AG04449 (cell line): ENCODE measurements at places on chromosomes 1 and 21.

DNA sequence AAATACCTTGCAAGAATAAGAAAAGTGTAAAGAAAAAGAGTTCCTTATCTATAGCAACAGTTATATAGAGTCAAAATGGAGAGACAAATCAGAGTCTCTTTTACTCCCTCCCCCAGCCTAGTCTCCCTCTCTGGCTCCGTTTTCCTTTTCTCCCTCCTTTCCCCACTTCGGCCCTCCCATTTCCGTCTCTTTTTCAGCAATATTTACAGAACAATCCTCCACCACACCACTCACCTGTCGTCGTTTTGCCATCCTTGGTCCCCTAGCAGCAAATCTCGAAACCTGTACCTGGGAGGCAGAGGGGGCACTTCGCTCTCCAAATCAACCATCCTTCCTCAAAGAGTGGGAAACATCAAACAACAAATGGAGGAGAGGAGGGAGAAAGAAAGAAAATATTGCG lies 259 bp downstream of the KCNT2 start:
- DNase-seq = no peak

DNA sequence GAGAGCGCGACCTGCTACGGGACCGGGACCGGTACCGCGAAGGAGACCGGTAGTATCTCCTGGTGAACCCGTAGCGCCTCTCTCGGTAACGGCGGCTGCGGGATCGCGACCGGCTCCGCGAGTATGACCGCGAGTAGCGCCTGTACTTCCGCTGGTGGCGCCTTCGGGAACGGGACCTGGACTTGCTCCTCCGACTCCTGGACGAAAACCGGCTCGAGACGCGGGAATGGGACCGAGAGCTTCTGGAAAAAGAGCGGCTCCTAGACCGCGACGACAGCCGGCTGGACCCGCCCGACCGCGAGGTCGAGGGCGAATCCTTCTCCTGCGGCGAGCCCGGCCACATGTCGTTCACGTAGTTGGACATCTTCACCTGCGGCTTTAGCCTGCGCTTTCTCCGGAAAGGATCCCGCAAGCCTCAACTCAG lies 642 bp downstream of the RSRP1 start:
- DNase-seq = no peak

GRCh38 chr1:92817986-92818764 lies 13.7 kb upstream of the RPL5 start:
- DNase-seq = no peak

DNA sequence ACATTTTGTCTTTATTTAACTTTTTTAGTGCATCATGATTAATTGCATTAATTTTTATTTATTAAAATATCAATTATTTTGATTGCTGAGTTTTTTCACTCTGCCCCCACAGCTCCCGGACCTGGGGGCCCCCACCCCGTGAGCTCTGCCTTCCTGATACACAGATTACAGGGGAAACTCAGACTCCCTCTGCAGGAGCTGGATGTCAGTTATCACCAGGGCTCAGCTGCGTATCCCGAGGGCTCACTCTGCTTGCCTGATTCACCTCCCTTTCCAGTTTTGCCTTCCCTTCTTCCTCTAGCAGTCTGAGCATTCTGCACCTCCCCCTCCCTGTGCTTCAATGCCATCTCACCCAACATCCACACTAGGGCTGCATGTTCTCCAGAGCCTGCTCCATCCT lies 98.2 kb downstream of the ATP1A1 start:
- no peak for DNase-seq

- no peak for DNase-seq
These were observed 4.7 kb upstream of the RIPK4 start for GRCh38 chr21:41771625-41771945.

- DNase-seq = no peak
These were observed 6.5 kb upstream of the ECE1 start for GRCh38 chr1:21296509-21297354.

- no peak for DNase-seq
These were observed 79.7 kb downstream of the PBX1 start for GRCh38 chr1:164638492-164639202.

DNA sequence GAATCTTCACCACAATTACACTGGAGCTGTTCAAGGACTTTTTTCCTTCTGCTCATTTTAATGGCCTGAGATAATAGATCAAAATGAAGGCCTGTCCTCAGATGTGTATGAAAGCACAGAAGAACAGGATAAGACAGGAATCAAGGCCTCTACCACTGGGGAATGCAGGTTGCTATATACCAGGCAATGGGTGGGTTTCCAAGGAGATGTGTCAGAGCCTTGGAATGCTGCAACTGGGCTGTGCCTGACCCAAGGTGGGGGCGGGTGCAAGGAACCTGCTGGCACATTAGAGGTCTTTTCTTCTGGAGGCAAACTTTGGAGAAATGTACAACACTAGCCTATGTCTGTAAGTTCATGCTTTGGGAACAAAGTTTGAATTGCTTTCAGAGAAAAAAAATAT lies 21.7 kb upstream of the LAMC2 start:
- DNase-seq = no peak

DNA sequence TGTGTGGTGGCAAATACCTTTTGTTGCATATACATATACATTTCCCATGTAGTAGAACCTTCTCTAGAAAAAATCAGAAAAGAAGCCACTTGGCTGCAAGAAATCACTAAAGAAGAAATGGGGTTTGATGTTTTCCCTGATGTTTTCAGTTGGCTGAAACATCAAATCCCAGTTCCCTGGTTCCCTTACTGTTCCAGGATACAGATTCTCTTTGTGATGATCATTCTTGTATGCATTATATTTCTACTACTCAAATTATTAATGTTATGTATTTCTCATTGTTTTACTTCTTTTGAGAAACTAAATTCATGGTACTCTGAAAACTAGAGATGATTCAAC lies 7.6 kb downstream of the RNU1-2 start:
- no peak for DNase-seq

DNA sequence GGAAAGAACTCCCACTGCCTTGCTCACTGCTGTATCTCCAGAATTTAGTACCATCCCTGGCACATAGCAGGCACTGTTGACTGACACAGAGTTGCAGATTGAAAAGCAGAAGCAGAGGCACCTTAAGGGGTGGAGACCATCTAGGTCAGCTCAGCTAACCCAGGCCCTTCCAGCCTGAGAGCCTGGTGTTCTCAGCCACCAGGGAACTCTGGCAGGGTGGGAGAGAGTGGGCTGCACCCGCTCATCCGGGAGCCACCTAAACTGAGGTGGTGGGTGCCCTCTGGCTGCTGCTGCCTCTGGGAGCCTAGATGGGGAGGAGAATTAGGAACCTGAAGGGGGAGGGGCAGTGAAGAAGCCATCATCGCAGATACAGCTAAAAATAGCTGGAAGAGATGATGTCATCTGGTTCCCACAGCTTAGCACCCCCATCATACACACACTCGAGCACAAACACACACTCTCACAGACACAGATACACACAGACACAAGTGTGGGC lies 1.5 kb upstream of the TSPAN1 start:
- DNase-seq = no peak

GRCh38 chr1:202756391-202756790 lies 46.1 kb upstream of the SYT2 start:
- no peak for DNase-seq

DNA sequence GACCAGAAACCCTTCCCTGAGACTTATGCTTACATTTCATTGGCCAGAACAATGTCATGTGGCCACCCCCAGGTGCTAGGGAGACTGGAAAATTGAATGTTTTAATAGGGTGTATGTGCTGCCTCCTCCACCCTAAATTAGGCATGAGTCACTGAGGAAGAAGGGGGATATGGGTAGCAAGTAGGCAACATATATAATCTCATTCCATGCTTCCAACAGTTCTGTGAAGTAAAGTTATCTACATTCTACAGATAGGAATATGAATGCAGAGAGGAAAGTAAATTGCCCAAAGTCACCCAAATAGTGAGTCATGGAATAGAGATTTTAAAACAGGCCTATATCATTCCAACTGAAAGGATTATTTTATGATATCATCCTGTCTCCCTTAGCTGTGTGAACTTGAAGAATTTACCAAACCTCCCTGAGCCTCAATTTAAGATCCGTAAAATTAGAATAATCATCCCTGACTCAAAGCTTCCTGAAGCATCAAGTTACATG lies 168.6 kb upstream of the FGGY start:
- peak; percentile 54 for DNase-seq

- peak; percentile 28 for DNase-seq
These were observed 51.7 kb downstream of the SLC16A1 start for GRCh38 chr1:112904071-112904830.

GRCh38 chr1:209176866-209177430 lies 406.6 kb upstream of the CAMK1G start:
- DNase-seq = no peak

DNA sequence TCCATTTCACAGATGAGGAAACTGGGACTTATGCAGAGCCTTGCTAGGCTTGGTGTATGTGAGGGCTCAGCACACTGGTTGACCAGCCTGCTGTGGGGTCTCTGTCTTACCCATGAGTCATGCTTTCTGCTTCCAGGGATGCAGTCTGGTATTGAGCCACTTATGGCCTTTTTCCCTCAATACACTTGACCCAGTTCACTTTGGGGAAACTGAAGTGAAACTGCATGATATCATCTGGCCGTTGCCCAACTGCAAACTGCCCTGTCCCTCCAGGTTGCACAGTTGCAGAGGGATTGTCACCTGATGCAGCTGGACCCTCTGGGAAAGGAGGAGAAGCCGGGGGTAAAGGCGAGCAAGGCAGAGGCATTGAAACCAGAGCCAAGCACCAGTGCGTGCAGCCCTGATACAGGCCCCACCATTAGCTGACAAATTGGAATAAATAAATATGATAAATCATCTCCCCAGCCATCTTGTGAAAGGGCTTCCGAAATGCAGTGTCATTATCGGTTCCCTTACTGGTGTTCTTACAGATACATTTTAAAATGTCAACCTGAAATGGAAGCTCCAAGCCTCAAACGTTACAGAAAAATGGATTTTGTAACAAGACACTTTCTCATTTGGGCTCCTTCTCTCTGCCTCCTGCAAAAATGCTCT lies 39.3 kb upstream of the DUSP10 start:
- no peak for DNase-seq
